ENCODE measurements at places on chromosomes 1 and 21. TPM values are rescaled to one million over a fixed set of nuclear protein-coding genes. Genes with fewer than 3 reads are reported as not detected.

DENND2C gene
- 2.0 TPM for total RNA-seq

FMO1 gene
- not detected for total RNA-seq

PCP4L1 gene
- total RNA-seq = 1.8 TPM

CYP4A22 gene
- not detected for total RNA-seq

LIN9 gene
- 1.3 TPM for total RNA-seq

VSIG8 gene
- not detected for total RNA-seq

LCE1F gene
- total RNA-seq = not detected

FMN2 gene
- total RNA-seq = 0.14 TPM

C1orf167 gene
- 4.2 TPM for total RNA-seq

ABL2 gene
- total RNA-seq = 23.6 TPM

FAM163A gene
- total RNA-seq = not detected

CHI3L1 gene
- 0.68 TPM for total RNA-seq

HSPB7 gene
- total RNA-seq = 430 TPM

CD34 gene
- total RNA-seq = 77.3 TPM

NLRP3 gene
- 8.9 TPM for total RNA-seq

KDF1 gene
- total RNA-seq = not detected

MAGI3 gene
- 29.4 TPM for total RNA-seq

CNIH3 gene
- total RNA-seq = 0.21 TPM

ACTN2 gene
- 32.2 TPM for total RNA-seq

SLC30A10 gene
- not detected for total RNA-seq

CELA2A gene
- total RNA-seq = not detected

FTCD gene
- not detected for total RNA-seq

INAVA gene
- 3.5 TPM for total RNA-seq

MYCL gene
- total RNA-seq = 3.9 TPM

TTC39A gene
- total RNA-seq = 4.0 TPM

IGFN1 gene
- not detected for total RNA-seq

RIPK4 gene
- total RNA-seq = 9.2 TPM

DRAXIN gene
- total RNA-seq = not detected

SYT11 gene
- 62.4 TPM for total RNA-seq

TCHHL1 gene
- not detected for total RNA-seq

BMP8B gene
- 2.5 TPM for total RNA-seq

BRDT gene
- total RNA-seq = not detected

FMO5 gene
- 4.7 TPM for total RNA-seq

NFASC gene
- total RNA-seq = 26.2 TPM

ASAP3 gene
- 50.4 TPM for total RNA-seq

KCNJ15 gene
- 1.8 TPM for total RNA-seq

CTH gene
- 4.4 TPM for total RNA-seq

CCDC181 gene
- total RNA-seq = 0.54 TPM

RNU1-2 gene
- total RNA-seq = under 0.01 TPM

RHOU gene
- total RNA-seq = 23.0 TPM

DEGS1 gene
- 111 TPM for total RNA-seq

Data from thoracic aorta (tissue), 2 donors.